ENCODE measurements at places on chromosomes 11 and 22. TPM values are rescaled to one million over a fixed set of nuclear protein-coding genes. Genes with fewer than 3 reads are reported as not detected.

DNA sequence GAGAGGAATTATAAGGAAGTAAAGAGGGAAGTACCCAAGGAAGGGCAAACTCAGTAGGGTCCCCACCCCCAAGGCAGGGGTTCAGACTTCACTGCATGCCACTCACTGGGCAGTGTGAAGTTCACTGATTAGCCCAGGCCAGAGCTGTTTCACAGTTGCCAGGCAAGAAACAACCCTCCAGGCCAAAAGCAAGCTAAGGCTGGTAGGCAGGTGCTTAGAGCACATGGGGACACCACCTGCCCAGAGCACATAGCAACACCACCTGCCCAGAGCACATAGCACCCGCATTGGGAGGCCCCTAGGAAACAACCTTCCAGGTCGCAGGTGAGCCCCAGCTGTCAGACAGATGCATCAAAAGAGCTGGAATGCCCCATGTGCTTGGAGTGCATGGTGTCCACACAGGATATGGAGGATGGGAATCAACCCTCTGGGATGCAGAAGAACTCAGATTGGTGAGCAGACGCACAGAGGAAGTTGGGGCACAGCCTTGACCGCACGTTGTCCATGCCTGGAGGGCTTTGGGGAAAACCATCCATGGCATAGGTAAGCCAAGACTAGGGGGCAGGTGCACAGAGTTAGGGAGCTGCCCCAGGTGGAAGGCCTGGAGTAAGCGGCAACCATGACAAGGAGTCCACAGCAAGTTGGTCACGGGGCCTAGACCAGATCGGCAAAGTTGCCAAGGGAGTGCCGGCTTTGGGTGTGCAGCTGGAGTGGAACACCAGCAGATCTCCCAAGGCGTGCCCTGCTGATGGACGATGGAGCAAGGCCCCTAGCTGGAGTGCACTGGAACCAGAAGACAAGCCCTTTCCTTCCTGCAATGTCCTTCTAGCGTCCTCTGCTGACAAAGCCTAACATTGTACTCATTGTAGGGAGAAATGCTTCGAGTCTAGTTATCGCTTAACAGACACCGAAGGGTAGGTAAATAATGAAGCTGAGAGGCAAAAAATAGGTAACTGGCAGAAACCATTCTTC, 7.8 kb upstream of the TMEM216 start:
- H3K4me1 ChIP-seq: no peaks in the 10 kb centered on the region
- no peak overlapping the region for H3K27ac ChIP-seq
- H3K4me3 ChIP-seq: no peak overlapping the region
- no peaks in the 10 kb centered on the region for H3K27me3 ChIP-seq
- DNase-seq: no peak

Gene OR1S1
- total RNA-seq: not detected

DNA sequence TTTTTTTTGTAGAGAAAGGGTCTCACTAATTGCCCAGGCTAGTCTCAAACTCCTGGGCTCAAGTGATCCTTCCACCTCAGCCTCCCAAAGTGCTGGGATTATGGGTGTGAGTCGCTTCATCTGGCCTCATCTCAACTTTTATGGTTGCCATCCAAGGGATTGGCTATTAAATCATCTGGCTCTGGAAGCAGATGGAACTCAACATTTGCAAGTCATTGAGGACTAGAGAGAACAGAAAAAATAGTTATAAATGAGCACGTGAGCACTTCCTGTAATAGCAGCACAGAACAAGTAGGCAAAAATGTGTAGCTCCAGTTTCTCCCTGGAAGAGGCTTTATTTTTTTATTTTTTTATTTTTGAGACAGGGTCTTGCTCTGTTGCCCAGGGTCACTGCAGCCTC, 22.3 kb upstream of the PATL1 start:
- H3K36me3 ChIP-seq: no peaks in the 10 kb centered on the region
- no peak overlapping the region for H3K4me3 ChIP-seq
- H3K27ac ChIP-seq: no peak overlapping the region
- H3K27me3 ChIP-seq: no peaks in the 10 kb centered on the region
- H3K4me1 ChIP-seq: no peaks in the 10 kb centered on the region

Gene APOL5
- total RNA-seq: not detected

DNA sequence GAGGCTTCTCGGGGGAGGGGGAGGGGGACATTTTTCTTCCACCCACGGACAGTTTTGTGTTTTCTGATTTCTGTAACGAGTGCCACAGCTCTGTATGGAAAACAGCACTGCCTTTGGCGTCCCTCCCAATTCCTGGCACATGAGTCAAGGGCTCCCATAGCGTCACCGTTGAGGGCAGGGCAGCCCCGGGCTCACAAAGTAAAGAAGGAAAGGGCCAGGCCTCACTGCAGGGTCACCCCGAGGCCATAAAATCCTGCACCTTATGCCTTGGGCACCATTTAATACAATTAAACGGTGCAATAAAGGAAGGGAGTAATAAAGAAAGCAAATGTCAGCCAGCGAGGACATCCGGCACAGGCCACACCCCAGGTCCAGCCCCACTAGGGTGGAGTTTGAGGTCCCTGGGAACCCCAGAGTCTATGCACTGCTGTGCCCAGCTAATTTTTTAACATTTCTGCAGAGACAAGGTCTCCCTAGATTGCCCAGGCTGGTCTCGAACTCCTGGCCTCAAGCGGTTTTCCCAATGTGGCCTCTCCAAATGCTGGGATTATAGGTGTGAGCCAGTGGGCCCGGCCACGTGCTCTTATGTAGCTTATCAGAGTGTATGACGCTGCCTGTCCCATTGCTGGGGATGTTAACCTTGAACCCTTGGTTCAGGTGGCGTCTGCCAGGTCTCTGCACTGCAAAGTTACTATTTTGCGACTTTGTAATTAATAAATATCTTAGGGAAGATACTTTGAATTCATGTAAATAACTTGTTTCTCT, 13.6 kb upstream of the MUC2 start:
- peak; percentile 34 for DNase-seq
- H3K27me3 ChIP-seq: no peaks in the 10 kb centered on the region
- H3K27ac ChIP-seq: no peak overlapping the region
- H3K4me3 ChIP-seq: no peak overlapping the region

Gene ADORA2A
- 3.3 TPM for total RNA-seq

Gene CCDC88B
- 5.7 TPM for total RNA-seq

GRCh38 chr11:126212089-126212660, 593 bp downstream of the FAM118B start:
- peak overlapping the region; percentile 89 for H3K4me3 ChIP-seq
- no peaks in the 10 kb centered on the region for H3K4me1 ChIP-seq
- DNase-seq: no peak
- no peaks in the 10 kb centered on the region for H3K36me3 ChIP-seq

GRCh38 chr11:76008474-76008873, 193.5 kb downstream of the UVRAG start:
- no peaks in the 10 kb centered on the region for H3K4me1 ChIP-seq
- no peak overlapping the region for H3K27ac ChIP-seq
- H3K4me3 ChIP-seq: no peak overlapping the region
- no peak for DNase-seq
- H3K27me3 ChIP-seq: no peaks in the 10 kb centered on the region

DNA sequence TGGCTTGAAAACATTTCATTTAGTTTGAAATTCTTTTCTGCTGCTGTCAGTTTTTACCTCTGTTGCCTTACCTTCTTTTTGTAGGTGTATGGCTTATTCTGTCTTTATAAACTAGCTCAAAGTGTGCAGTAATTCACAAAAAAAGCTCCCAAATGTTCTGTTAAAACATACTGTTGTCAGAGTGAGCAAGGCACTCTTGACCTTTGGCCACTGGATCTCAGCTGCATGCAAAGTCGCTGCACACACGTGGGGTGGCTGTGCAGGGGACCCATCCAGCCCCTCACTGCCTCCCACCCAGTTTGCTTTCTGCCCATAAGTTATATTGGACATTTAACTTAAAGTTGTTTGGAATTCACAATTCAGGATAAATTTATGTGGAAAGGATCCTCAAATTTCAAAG, 92.2 kb downstream of the AMOTL1 start:
- DNase-seq: no peak
- no peak overlapping the region for H3K4me3 ChIP-seq
- H3K36me3 ChIP-seq: no peaks in the 10 kb centered on the region
- no peaks in the 10 kb centered on the region for H3K4me1 ChIP-seq

DNA sequence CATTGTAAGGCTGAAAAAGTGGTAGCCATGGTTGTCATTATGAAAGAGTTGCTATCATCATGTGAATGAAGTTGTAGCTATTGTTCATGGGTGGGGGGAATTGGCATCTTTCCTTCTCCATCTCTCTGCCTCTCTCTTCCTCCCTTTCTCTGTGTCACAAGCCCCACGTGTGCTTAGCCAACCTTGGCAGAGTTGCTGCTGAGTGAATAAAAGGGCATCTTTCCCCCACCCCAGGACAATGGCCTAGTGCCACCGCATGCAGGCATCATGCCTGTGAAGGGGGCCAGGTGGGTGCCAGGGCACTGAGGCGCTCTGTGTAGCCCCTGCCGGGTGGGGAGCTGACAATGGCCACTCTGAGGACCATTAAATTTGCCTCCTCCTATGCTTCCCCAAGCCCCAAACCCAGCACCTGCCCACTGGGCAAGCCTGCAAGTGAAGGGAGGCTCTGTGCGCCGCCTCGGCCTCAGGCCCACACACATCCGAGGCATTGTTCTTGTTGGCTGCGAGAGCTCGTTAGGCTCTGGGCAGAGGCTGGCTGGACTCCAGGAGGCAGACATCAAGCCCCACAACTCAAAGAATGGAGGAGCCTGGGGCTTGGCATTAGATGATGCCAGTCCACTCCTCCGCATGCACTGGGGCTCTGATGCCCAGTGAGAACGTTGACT, 103.9 kb downstream of the SEZ6L start:
- no peaks in the 10 kb centered on the region for H3K4me1 ChIP-seq
- H3K4me3 ChIP-seq: no peak overlapping the region
- no peak for DNase-seq
- no peaks in the 10 kb centered on the region for H3K27me3 ChIP-seq

DNA sequence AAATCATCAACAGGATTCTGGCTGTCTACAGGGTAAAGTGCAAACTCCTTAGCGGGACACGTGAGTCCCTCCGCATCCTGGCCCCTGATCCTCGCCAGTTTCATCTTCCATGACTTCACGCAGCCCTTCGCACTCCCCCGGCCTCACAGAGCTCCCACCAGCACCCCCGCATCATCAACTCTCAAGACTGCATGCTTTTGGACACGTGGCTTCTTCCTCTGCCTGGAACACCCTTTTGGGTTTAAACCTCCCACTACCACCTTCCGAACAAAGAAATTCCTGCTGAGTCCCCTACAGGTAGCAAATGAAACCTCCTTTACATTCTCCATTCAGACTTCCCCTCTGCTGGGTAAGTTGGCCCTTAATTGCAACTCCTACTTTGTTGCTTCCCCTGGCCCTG, 12.6 kb upstream of the EIF3M start:
- H3K36me3 ChIP-seq: no peaks in the 10 kb centered on the region
- DNase-seq: peak; percentile 36
- H3K27ac ChIP-seq: peak overlapping the region; percentile 8
- no peaks in the 10 kb centered on the region for H3K27me3 ChIP-seq
- H3K4me3 ChIP-seq: no peak overlapping the region

Gene GGT5
- 95.9 TPM for total RNA-seq

DNA sequence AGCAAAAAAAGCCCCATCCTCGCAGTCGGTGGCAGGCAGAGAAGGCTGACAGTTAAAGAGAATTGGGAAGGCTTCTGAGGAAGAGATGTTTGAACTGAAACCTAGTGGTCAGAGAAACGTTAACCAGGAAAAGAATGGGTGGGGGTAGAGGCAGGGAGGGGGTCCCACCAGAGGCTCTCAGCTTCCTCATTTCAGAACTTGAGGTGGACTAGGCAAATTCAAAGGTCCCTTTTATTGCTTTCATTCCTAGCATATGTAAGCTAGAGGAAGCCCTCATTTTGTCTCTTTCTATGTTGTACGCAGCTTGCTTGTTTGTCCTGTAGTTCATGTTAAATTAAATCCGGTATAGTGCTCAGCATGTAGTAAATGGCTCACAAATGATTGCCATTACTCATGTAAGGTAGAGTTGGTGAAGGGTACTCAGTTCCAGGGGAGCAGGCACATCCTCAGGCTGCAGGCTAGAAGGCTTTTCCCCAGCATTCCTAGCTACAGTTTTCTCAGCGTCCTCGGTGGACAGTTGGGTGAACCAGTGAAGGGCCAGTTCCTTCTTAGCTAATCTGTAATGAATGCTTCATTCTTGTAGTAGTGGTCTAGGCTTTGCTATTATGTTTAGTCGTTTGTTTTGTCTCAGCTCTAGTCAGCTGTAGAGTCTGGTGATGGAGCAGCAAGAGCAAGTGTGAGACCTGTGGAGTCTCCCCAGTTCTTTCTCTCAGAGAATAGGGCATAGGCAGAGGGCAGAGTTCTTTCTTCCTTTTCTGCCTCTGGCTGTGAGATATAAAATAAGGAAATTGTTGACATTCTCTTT, 58.6 kb downstream of the UVRAG start:
- H3K36me3 ChIP-seq: no peaks in the 10 kb centered on the region
- no peak overlapping the region for H3K27ac ChIP-seq
- no peak overlapping the region for H3K4me3 ChIP-seq
- DNase-seq: no peak
- no peaks in the 10 kb centered on the region for H3K27me3 ChIP-seq

GRCh38 chr11:33685082-33685481, 15.5 kb downstream of the C11orf91 start:
- no peak overlapping the region for H3K4me3 ChIP-seq
- H3K27ac ChIP-seq: no peak overlapping the region
- no peaks in the 10 kb centered on the region for H3K36me3 ChIP-seq
- DNase-seq: no peak

GRCh38 chr22:21009638-21010425, 5.1 kb upstream of the P2RX6 start:
- peaks cover 3% of the 10 kb centered on the region for H3K4me1 ChIP-seq
- H3K36me3 ChIP-seq: no peaks in the 10 kb centered on the region
- DNase-seq: no peak
- H3K27me3 ChIP-seq: no peaks in the 10 kb centered on the region

DNA sequence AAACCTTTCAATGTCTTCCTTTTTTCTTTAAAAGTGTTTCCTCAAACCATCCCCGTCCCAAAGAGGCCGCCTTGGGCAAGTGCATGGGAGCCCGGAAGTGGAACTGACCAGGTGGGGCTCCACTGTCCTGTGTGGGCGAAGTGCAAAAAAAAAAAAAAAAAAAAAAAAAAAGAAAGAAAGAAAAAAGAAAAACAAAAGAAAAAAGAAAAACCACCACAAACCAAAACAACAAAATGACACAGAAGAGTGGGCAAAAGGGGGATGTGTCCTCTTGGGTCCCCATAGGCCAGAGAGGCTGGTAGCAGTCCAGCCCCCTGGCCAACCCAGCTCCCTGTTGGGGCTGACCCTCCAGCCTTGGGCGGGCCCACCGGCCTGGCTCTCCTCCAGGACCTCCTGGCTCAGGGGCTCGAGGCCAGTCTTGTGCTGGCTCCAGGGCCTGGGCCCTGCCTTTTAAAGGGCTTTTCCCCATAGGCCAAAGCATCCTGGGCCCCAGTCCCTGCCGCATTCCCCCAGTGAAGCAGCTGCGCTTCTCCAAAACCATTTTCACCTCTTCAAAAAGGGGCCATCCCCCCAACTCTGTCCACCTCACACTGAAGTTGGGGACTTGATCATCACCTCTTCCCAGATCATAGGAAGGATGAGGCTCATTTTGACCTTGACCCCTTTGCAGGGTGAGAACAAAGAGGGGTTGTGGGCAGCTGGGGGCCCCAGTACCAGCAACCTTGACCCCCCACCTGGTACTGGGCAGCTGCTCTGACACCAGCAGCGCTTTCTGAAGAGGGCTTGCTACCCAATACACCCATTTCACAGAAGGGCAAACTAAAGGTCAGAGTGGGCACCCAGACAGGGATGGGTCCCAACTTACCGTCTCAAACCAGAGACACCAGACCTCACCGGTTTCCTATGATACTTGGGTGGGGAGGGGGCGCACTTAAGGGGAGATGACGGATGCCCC, 9.4 kb downstream of the CBX6 start:
- no peaks in the 10 kb centered on the region for H3K36me3 ChIP-seq
- no peaks in the 10 kb centered on the region for H3K4me1 ChIP-seq
- H3K4me3 ChIP-seq: no peak overlapping the region

Gene LGR4
- 9.4 TPM for total RNA-seq

GRCh38 chr11:20041499-20041898, 118.8 kb downstream of the DBX1 start:
- H3K4me1 ChIP-seq: no peaks in the 10 kb centered on the region
- no peak overlapping the region for H3K27ac ChIP-seq

Gene SOX10
- total RNA-seq: not detected

All from uterus (tissue), 4 donors.